ENCODE measurements at places on chromosomes 2 and 18.

DNA sequence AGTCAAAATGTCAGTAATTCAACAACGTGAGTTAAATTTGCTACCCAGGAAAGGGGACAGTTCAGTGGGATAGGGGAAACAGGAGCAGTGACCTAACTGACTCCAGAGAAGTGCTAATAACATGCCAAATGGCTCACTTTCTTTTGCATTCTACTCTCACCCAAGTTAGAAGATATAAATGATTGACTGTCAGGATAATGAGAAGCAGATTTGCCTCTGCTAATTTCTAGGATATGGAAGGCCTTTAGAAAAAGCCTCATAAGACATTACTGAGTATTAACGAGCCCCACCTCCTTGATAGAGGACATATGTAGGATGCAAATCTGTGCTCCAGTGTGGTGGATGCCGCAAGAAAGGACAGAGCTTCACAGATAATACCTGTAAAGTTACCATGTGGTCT is 318.6 kb upstream of the NT5C1B start:
- no peak for DNase-seq

GRCh38 chr2:50878251-50878650 is 153.7 kb downstream of the NRXN1 start:
- DNase-seq = no peak

DNA sequence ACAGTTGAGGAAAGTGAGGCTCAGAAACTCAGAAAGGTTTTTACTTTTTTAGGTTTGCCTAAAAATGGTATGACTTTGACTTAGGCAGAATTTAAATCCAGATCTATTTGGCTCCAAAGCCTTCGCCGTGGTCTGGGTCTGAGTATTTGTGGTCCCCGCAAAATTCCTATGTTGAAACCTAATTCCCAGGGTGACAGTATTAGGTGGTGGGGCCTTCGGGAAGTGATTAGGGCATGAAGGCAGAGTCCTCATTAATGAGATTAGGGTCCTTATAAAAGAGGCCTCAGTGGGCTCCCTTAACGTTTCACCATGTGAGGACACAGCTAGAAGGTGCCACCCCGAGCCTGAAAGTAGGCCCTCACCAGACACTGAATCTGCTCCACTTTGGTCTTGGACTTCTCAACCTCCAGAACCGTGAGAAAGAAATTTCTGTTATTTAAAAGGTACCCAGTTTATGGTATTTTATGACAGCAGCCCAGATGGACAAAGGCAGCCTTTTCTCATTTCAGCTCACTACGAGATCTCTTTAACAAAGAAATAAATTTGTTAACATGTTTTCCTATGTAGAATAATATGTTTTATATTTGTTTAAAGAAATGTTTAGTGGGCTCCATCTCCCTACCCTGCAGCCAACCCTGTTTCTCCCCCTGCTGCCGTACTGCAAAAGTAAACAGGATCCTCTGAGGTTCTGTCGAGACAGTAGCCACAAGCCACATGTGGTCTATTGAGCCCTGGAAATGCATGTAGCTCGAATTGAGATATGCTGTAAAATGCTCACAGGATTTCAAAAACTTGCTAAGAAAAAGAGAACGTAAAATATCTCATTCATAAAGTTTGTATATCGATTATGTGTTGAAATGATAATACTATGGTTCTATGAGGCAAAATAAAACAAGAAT is 80.6 kb downstream of the MOGAT1 start:
- no peak for DNase-seq

GRCh38 chr2:6410313-6410712 is 455.4 kb downstream of the CMPK2 start:
- DNase-seq = no peak

GRCh38 chr2:7895289-7895688 is 786.6 kb upstream of the ID2 start:
- DNase-seq = no peak

GRCh38 chr2:218368621-218369153 is 12.0 kb downstream of the CATIP start:
- no peak for DNase-seq

- no peak for DNase-seq
Measured at GRCh38 chr2:25420820-25421237, 79.1 kb upstream of the DNMT3A start.

DNA sequence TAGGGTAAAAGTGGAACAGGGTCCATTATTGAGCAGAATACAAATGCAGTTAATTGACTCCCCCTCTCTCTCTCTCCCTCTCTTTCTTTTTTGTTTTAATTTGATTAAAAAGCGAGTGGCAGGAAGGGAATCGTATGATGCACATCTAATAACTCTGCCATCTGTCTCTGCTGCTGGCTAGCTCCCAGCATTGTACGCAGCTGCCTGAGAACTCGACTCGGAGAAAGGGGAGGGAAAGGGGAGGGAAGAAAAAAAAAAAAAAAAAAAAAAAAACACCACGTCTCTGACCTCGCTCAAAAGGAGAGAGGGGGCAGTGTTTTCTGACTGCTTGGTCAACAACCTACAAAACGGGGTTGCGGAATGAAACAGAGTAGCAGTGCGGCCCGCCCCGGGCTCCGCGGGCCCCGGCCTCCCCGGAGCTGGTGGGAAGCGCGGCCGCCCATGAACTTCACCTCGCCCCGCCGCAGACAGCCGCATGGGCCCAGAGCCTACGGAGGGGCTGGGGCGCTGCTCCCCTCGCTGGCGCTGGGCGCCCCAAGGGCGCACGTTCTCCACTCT is 265.7 kb downstream of the TCF4 start:
- peak; percentile 76 for DNase-seq

- no peak for DNase-seq
Measured at GRCh38 chr2:55224761-55225261, 7.3 kb downstream of the CLHC1 start.

Data from kidney tubule cell (primary cell).